NCI-H1417 treated with DMSO at 0.1 percent for 48 hours (cell line): ENCODE measurements at places on chromosomes 4 and X.
A peak's percentile ranks its signal among the peaks of the same experiment; 100 is the strongest.

- DNase-seq = no peak
Observed at GRCh38 chrX:150063138-150063518, 124.8 kb upstream of the EOLA2 start.

GRCh38 chrX:51697397-51697796 is 12.9 kb upstream of the CENPVL1 start:
- DNase-seq = no peak

DNA sequence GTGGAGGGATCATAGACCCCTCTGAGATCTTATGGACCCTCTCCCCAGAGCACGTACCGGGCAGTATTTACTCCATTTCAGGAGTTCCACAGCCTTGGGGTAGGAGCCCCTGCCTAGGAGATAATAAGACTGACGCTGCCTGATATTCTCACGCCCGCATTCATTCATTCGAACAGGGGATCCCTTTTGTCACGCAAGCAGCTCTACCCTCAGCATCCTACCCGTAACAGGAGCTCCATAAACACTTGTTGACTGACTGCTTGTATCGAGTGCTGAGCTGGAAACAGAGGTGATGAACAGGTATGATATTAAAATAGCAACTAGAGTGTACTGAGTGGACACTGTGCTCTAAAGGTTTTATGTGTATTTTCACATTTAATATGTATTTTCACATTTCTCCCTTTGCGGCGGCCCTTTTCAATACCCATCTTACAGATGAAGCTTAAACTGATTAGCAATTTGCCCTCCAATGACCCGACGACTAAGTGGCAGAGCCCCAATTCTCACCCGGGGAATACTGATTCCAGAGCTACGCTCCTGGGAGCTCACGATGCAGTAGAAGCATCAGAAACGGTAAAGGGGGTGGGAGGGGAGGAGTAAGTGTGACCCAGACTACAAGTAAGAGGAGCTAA is 888 bp downstream of the RAB28 start:
- peak; percentile 5 for DNase-seq

GRCh38 chr4:77310931-77311330 is 153.9 kb downstream of the CCNG2 start:
- DNase-seq = no peak

DNA sequence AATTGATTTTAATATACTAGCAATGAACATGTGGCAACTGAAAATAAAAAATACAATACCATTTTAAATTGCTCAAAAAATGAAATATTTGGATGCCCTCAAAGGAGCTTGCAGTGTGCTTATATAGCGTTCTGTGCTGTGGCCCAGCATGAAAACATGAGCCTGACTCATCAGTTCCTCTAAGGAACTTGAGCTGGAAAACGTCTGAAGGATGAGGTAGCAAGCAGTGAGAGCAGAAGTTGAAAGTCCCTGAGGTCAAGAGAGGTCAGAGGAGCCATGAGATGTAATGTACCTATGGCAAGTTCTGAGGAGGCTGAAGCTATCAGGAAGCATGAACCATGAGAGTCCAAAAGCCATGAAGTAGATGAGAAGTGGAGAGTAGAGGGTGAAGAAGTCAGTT is 59.7 kb downstream of the HMGB3 start:
- DNase-seq = no peak

DNA sequence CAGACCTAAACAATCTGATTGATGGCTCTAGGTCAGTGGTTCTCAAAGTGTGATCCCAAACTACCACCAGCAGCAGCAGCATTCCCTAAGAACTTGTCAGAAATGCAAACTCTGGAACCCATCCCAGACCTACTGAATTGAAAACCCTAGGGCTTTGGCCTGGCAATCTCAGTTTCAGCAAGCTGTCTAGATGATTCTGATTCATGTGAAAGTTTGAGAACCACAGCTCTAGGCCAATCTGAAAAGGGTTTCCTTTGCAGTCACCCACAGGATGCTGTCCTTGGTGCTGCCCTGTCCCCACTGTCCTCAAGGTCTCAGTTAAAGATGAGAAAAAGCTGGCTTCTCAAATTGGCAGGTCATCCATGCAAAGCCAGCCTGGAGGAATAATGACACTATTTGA is 34.8 kb downstream of the SMPX start:
- DNase-seq = no peak

DNA sequence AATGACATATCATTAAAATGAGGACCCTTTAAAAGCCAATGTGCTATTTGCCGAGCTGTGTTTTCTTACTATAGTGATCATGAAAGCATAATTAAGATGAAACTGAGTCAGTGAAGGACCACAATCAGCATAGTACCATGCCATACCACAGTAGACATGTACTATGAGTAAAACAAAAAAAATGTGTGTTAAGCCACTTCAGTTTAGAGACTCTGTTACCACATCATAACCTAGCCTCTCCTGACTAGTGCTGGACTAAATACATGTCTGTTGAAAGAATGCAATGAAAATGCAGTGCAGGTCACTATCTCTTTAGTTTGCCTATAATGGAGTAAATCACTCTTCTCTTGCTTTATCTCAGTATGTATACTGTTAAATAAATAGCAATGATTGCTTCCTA is 12.3 kb upstream of the DDX53 start:
- no peak for DNase-seq

GRCh38 chrX:37753384-37753783 is 26.5 kb upstream of the CYBB start:
- no peak for DNase-seq

DNA sequence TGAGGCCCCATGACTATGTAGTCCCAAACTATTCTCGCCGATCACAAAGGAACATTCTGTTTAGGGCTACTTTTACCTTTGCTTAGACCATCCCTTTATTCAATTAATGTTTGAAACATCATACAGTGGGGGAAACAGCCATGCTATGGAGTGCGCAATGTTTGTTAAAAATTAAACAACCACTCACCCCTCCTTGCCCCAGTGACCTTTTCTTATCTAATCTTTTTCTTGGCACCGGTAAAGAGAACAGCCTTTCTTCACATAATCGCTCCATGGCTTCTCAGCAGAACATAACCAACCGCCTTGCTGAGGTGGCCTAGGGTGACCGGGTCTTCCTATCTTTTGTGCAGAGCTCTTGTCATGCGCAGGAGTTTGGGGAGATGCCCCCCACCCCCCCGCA is 152.6 kb downstream of the VCX3A start:
- no peak for DNase-seq

DNA sequence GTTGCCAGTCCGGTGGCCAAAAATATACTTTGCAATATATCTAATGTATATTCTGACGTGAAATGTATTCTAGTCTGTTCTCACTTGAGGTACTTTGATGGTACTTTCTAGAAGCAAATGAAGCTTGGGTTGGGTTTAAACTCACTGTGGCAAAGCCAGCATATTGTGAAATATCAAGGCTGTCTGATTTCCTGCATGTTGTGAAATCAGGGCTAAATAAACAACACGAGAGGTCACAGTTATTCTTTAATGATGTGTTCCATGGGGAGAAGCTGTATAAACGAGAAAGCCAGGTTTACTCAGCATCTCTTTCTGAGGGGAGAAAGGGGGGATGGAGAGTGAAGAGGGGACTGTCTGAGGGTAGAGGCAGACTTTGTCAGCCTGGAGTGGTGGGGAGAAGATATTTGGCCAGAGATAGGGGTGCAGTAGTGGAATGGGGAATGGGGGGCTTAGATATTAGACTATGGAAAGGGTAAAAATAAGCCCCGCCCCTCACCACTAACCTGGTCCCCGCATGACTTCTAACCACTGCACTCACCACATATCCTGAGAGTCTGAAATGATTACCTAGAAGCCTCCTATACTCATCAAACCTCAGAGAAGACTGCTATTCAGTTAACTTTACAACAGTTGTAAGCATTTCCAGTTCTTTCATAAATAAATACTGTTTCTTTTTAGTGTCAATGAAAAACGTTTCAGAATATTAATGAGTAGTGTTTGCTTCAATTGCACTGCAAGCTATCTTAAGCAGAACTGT is 5.9 kb upstream of the SCARB2 start:
- no peak for DNase-seq
